ENCODE measurements at places on chromosomes 16 and 17. TPM values are rescaled to one million over a fixed set of nuclear protein-coding genes. Genes with fewer than 3 reads are reported as not detected.
A peak's percentile ranks its signal among the peaks of the same experiment; 100 is the strongest.

The WNT9B gene
- not detected for polyA plus RNA-seq

The SEZ6L2 gene
- 7.6 TPM for polyA plus RNA-seq

The FAM20A gene
- 13.1 TPM for polyA plus RNA-seq

The GGNBP2 gene
- polyA plus RNA-seq = 24.7 TPM

The PKMYT1 gene
- 1.8 TPM for polyA plus RNA-seq

The RTN4RL1 gene
- polyA plus RNA-seq = 0.85 TPM

The SLC6A2 gene
- not detected for polyA plus RNA-seq

The KCNH4 gene
- polyA plus RNA-seq = not detected

The ABI3 gene
- polyA plus RNA-seq = 9.5 TPM

The WFDC1 gene
- polyA plus RNA-seq = 19.4 TPM

The ELMO3 gene
- 20.4 TPM for polyA plus RNA-seq

The STRADA gene
- 17.7 TPM for polyA plus RNA-seq

The NXPH3 gene
- 2.6 TPM for polyA plus RNA-seq

The ANKRD40CL gene
- polyA plus RNA-seq = 7.0 TPM

- no peak for DNase-seq
- H3K4me1 ChIP-seq = no peaks in the 10 kb centered on the region
- no peak overlapping the region for H3K27ac ChIP-seq
- H3K27me3 ChIP-seq = peaks cover 23% of the 10 kb centered on the region
- H3K4me3 ChIP-seq = no peak overlapping the region
These were observed 21.1 kb upstream of the KCNG4 start for GRCh38 chr16:84260766-84261554.

DNA sequence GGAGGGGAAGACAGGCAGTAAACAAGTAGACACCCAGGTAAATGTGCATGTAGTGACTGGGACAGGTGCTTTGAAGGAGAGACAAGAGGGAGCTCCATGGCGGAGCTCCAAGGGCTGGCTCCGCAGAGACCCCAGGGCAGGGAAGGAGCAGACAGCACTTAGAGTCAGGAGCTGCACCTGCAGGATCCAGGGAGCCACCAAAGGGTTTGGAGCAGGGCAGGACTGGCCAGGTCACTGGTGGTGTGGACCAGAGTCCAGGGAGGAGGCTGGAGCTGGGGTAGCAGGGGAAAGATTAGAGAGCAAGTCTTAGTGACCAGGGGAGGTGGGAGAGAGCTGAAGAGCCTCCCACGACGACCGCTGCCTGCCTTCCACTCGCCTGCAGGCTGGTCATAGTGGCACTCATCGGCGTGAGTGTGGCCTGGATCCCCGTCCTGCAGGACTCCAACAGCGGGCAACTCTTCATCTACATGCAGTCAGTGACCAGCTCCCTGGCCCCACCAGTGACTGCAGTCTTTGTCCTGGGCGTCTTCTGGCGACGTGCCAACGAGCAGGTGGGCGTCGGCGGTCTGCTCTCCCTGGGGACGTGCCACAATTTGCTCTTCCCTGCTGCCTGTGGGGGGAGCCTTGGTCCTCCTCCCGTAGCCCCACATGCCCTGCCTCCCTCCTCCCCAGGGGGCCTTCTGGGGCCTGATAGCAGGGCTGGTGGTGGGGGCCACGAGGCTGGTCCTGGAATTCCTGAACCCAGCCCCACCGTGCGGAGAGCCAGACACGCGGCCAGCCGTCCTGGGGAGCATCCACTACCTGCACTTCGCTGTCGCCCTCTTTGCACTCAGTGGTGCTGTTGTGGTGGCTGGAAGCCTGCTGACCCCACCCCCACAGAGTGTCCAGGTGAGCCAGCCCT lies 14.7 kb upstream of the FAM83G start:
- no peak overlapping the region for H3K4me3 ChIP-seq
- H3K4me1 ChIP-seq = peaks cover 7% of the 10 kb centered on the region
- H3K36me3 ChIP-seq = no peaks in the 10 kb centered on the region
- H3K27me3 ChIP-seq = no peaks in the 10 kb centered on the region
- no peak overlapping the region for H3K27ac ChIP-seq
- DNase-seq = no peak

DNA sequence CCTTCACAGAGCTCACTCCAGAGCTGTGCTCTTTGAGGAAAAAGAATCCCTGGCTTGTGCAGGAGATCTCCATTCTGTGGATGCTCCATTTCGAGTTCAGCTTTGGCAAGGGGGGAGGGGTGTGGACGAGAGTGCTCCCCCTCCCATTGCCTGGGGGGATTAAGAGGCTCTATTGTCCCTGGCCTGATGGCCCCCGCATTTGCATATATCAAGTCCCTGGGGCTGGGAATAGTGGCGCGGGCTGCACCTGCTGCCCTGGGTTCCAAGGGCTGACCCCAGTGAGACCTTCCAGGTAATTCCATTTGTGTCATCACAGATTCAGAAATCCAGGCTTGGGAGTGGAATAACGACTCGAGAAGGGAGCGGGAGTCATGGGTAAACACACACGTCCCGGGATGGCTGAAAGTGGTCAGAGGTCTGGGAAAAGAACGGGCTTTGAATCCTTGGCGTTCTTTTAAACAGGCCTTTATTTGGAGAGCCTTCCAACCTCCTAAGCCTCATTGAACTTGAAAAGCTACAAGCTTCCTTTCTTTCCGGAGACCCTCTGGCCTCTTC lies 479.3 kb downstream of the HS3ST3B1 start:
- H3K27me3 ChIP-seq = no peaks in the 10 kb centered on the region
- H3K4me3 ChIP-seq = no peak overlapping the region
- no peak for DNase-seq
- H3K36me3 ChIP-seq = no peaks in the 10 kb centered on the region
- no peak overlapping the region for H3K27ac ChIP-seq

- no peak for DNase-seq
- H3K4me1 ChIP-seq = peaks cover 11% of the 10 kb centered on the region
- no peaks in the 10 kb centered on the region for H3K27me3 ChIP-seq
- no peak overlapping the region for H3K4me3 ChIP-seq
These were observed 101.5 kb downstream of the SEC14L1 start for GRCh38 chr17:77242118-77242851.

DNA sequence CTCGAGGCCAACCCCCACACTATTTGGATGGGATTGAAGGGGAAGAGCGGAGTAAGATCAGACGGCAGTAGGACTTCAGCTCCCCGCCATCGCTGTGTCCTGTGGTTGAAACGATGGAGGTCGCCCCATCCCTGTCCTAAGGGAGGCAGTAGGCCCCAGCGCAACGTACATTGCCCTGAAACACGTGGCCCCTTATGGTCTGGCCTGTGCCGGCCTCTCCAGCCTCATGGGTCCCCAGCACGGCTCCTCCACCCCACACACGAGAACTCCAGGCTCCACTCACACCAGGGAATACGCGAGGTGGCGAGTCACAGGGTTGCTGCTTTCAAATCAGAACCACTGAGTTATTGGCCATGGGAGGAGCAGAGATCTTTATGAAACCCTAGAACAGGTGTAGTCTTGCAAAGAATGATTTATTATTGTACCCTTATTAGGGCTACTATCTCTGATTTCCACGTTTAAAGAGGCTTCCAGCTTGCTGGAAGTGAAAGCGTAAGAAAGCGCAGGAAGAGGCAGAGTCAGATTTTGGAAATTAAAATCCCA lies 669 bp upstream of the DCTPP1 start:
- H3K36me3 ChIP-seq = peaks cover 18% of the 10 kb centered on the region
- H3K27ac ChIP-seq = peak overlapping the region; percentile 25
- no peak for DNase-seq
- H3K4me3 ChIP-seq = peak overlapping the region; percentile 76
- peaks cover 25% of the 10 kb centered on the region for H3K4me1 ChIP-seq

GRCh38 chr16:19379838-19380237 lies 37.8 kb upstream of the TMC5 start:
- H3K27me3 ChIP-seq = no peaks in the 10 kb centered on the region
- peaks cover 34% of the 10 kb centered on the region for H3K4me1 ChIP-seq
- H3K36me3 ChIP-seq = no peaks in the 10 kb centered on the region
- H3K4me3 ChIP-seq = no peak overlapping the region
- H3K27ac ChIP-seq = peak overlapping the region; percentile 57
- DNase-seq = no peak

GRCh38 chr17:30393491-30393890 lies 14.8 kb downstream of the CPD start:
- H3K4me3 ChIP-seq = no peak overlapping the region
- no peaks in the 10 kb centered on the region for H3K27me3 ChIP-seq
- peaks cover 30% of the 10 kb centered on the region for H3K36me3 ChIP-seq
- DNase-seq = no peak
- H3K4me1 ChIP-seq = peaks cover 72% of the 10 kb centered on the region

GRCh38 chr16:3881499-3881990 lies 1.0 kb upstream of the CREBBP start:
- no peak for DNase-seq
- no peaks in the 10 kb centered on the region for H3K36me3 ChIP-seq
- peak overlapping the region; percentile 90 for H3K4me3 ChIP-seq
- peaks cover 35% of the 10 kb centered on the region for H3K4me1 ChIP-seq
- no peaks in the 10 kb centered on the region for H3K27me3 ChIP-seq

- H3K36me3 ChIP-seq = no peaks in the 10 kb centered on the region
- peak; percentile 44 for DNase-seq
- no peaks in the 10 kb centered on the region for H3K27me3 ChIP-seq
- peak overlapping the region; percentile 91 for H3K27ac ChIP-seq
- peaks cover 14% of the 10 kb centered on the region for H3K4me1 ChIP-seq
These were observed 23.5 kb upstream of the RFFL start for GRCh38 chr17:35086931-35087573.

GRCh38 chr16:3998793-3999478 lies 117.3 kb downstream of the ADCY9 start:
- H3K27me3 ChIP-seq = no peaks in the 10 kb centered on the region
- no peaks in the 10 kb centered on the region for H3K4me1 ChIP-seq
- no peak overlapping the region for H3K4me3 ChIP-seq
- DNase-seq = no peak

- H3K4me3 ChIP-seq = no peak overlapping the region
- no peaks in the 10 kb centered on the region for H3K27me3 ChIP-seq
- DNase-seq = no peak
- no peak overlapping the region for H3K27ac ChIP-seq
- H3K36me3 ChIP-seq = peaks cover 39% of the 10 kb centered on the region
These were observed 39.3 kb downstream of the TADA2A start for GRCh38 chr17:37446027-37446426.

- H3K36me3 ChIP-seq = peaks cover 41% of the 10 kb centered on the region
- H3K27me3 ChIP-seq = no peaks in the 10 kb centered on the region
- DNase-seq = no peak
- H3K4me3 ChIP-seq = no peak overlapping the region
- H3K4me1 ChIP-seq = peaks cover 45% of the 10 kb centered on the region
These were observed 53.6 kb upstream of the ICAM2 start for GRCh38 chr17:64073771-64074703.

DNA sequence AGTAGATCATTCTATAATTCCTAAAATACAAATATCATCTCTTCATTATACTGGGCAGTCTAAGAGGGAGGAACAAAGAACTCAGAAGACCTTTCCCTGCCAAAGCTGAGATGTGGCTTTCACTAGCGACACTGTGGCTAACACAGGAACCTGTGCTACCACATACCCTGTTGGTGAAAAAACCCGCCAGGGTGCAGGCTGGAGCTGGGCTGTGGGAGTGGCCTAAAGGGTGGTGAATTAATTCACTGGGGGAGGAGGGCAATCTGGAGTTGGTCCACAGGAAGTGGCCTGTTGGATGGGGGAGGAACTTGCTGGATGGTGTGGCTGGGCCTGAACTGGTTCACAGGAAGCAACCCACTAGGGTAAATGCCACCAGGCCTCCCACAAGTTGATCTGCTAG lies 7.4 kb downstream of the ZNF594 start:
- H3K36me3 ChIP-seq = no peaks in the 10 kb centered on the region
- no peaks in the 10 kb centered on the region for H3K4me1 ChIP-seq
- H3K4me3 ChIP-seq = no peak overlapping the region
- no peaks in the 10 kb centered on the region for H3K27me3 ChIP-seq
- DNase-seq = no peak

- H3K27ac ChIP-seq = peak overlapping the region; percentile 10
- peaks cover 38% of the 10 kb centered on the region for H3K4me1 ChIP-seq
- H3K27me3 ChIP-seq = no peaks in the 10 kb centered on the region
- peak overlapping the region; percentile 15 for H3K4me3 ChIP-seq
These were observed 20.6 kb downstream of the MYL4 start for GRCh38 chr17:47229535-47230443.

DNA sequence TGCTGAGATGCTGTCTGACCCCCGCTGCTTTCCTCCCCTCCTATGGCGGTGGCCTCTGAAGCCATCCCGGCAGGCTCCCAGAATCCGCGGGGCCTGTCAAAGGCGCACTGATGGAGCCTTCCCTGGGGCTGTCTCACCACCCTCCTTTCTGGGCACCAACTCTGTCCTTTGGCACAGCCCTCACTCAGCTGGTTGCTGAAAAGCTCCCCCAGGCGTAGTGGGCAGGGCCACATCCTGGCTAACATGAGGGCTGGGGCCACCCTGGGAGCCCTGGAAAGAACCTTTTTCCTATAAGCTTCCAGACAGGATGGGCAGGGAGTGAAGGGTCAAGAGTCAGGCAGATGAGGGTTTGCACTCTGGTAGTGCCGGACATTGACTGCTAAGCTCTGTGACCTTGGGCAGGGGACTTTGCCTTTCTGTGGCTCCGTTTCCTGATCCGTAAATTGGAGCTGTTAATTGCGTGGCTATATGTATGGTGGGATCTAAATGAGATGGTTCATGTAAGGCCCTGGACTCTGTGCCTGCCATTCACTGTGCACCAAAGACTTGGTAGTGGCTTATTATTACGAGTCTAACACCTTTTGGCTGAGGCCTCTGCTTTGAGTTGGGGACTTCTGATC lies 27.6 kb upstream of the LASP1NB start:
- H3K27ac ChIP-seq = peak overlapping the region; percentile 81
- DNase-seq = no peak
- H3K27me3 ChIP-seq = no peaks in the 10 kb centered on the region
- peaks cover 81% of the 10 kb centered on the region for H3K36me3 ChIP-seq
- H3K4me1 ChIP-seq = peaks cover 71% of the 10 kb centered on the region

- peaks cover 48% of the 10 kb centered on the region for H3K4me1 ChIP-seq
- DNase-seq = no peak
- peaks cover 17% of the 10 kb centered on the region for H3K36me3 ChIP-seq
- peak overlapping the region; percentile 73 for H3K27ac ChIP-seq
These were observed 3.2 kb downstream of the NAGS start for GRCh38 chr17:44007346-44008204.

GRCh38 chr17:7308625-7309433 lies 1.4 kb downstream of the EIF5A start:
- H3K36me3 ChIP-seq = peaks cover 46% of the 10 kb centered on the region
- peak; percentile 94 for DNase-seq
- H3K27me3 ChIP-seq = no peaks in the 10 kb centered on the region
- H3K4me3 ChIP-seq = peak overlapping the region; percentile 98

GRCh38 chr17:73011016-73011486 lies 81.4 kb downstream of the SLC39A11 start:
- DNase-seq = no peak
- no peaks in the 10 kb centered on the region for H3K27me3 ChIP-seq
- H3K36me3 ChIP-seq = no peaks in the 10 kb centered on the region
- H3K27ac ChIP-seq = no peak overlapping the region
- peaks cover 15% of the 10 kb centered on the region for H3K4me1 ChIP-seq
- H3K4me3 ChIP-seq = no peak overlapping the region

- peak overlapping the region; percentile 93 for H3K4me3 ChIP-seq
- no peaks in the 10 kb centered on the region for H3K27me3 ChIP-seq
- H3K27ac ChIP-seq = peak overlapping the region; percentile 98
- DNase-seq = peak; percentile 93
- H3K36me3 ChIP-seq = peaks cover 1% of the 10 kb centered on the region
- H3K4me1 ChIP-seq = peaks cover 70% of the 10 kb centered on the region
These were observed 503 bp upstream of the PLCD3 start for GRCh38 chr17:45132572-45133463.

GRCh38 chr17:64282753-64283080 lies 19.7 kb upstream of the TEX2 start:
- no peak for DNase-seq
- peaks cover 11% of the 10 kb centered on the region for H3K4me1 ChIP-seq
- no peak overlapping the region for H3K4me3 ChIP-seq
- no peaks in the 10 kb centered on the region for H3K27me3 ChIP-seq

Measured in stomach (tissue), 19 donors.